GM13977 (cell line): ENCODE measurements at places on chromosomes 5 and 9.
A peak's percentile ranks its signal among the peaks of the same experiment; 100 is the strongest.

DNA sequence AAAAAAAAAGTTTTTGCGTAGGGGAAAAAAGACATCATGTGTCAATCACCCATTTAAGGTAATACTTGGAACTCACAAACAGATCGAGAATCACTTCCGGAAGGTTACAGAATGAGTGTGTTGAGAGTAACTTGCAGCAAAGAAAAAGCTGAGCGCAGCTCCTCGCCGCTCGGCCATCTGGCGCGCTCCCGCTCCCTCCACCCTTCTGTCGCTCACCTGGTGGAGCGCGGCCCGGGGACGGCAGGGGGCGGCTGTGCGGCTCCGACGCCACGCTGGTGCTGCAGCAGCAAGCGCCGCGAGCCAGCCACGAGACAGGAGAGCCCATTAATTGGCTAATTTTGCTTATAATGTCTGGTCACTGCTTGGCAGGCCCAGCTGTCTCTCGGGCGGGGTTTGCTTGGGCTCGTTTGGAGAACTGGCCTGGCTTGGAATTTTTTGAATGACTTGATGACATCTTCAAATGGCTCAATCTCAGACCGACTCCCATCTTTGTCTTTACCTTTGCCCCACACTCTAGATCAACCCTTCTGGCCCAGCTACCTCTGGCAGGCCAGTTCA, 601.8 kb downstream of the CCDC171 start:
- peak; percentile 49 for DNase-seq

DNA sequence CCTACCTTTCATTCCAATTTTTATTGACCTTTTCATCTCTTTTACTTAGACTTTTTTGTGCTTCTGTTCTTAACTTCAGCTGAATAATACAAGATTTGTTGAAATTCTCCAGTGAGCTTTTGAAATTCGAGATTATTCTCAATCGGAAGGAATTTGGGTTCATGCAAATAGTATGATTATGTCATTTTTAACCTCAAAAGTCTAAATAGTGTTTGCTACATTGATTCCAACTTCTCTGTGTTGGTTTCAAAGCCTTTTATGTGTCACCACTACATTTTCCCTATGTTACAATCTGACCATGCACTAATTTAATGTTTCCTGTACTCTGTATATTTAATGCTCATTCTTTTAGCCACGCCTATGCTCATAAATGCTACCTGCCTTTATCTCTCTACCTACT, 44.1 kb downstream of the VPS13A start:
- no peak for DNase-seq

DNA sequence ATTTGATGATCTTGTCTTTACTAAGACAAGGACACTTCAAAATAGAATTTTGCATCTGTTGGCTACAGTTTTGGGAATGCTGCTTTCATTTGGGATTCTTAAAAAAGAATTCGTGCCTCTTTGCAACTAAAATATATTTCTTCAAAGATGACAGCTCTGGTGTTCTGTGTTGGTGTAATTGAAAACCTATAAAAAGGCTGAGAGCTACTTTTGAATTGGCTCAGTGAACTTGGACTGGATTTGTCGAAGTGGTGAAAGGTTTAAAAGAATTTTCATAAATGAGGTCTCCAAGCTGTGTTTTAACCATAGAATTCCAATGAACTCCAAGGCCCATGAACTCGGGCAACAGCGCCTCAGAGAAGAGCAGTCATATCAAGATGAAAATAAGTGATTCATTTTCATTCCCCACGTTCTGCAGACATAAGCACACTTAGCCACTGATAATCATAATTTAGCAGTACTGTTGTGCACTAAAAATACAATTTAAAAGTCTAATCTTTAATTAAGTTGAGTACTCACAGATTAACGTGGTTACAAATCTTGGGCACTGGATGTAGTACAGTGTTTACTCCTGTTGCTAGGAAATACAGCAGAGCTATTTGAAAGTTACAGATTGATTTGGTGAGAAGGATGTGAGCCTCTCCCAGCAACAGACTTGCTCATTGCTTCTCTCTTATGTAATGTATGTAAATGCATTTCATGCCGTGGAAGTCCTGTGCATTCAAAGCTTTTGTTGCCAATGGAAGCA, 10.9 kb downstream of the SNCAIP start:
- no peak for DNase-seq

DNA sequence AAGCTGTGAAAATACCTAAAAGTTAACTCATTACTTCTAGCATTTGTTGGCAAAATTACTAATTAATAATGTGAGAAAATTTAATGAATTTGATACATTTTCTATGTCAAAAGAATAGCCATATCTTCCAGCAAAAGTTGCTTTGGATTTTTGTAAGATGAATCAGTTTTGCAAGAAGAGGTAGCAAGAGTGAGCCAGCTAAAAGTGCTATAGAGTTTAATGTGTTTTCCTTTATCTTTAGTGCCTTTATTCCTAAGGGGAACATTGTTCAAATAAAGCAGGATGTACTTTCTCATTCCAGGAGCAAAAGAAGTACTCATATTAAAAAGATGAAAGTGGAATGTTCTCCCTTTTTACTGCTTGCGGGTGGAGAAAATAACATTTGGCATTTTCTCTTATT, 622.2 kb downstream of the ANXA1 start:
- DNase-seq: no peak
